ENCODE measurements at places on chromosomes 11 and 22. TPM values are rescaled to one million over a fixed set of nuclear protein-coding genes. Genes with fewer than 3 reads are reported as not detected.

GRCh38 chr22:37301144-37301830 is 19.0 kb downstream of the CYTH4 start:
- DNase-seq = no peak

DNA sequence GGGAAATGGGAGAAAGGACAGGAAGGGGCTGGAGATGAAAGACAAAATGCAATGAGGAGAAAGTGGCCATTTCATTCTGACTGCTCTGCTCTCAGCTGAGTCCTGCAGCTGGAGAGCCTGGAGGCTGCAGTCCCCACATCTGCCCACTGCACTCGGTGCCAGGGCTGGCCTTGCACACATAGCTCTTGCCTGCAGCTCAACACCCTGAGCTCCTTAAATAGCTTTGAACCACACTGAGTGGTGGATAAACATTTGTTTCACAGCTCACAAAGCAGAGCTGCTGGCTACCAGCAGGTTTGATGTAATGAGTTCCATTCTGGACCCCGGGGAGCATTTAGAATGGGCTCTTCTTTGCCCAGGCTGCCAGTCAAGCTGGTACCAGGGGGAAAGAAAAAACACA is 426.1 kb upstream of the CADM1 start:
- no peak for DNase-seq

GRCh38 chr11:91047882-91048281 is 825.0 kb upstream of the CHORDC1 start:
- DNase-seq = no peak

- no peak for DNase-seq
These were observed 6.3 kb upstream of the LRRC32 start for GRCh38 chr11:76676636-76677457.

Gene POU2F3
- total RNA-seq = not detected

Gene FGF4
- not detected for total RNA-seq
